ENCODE measurements at places on chromosomes 11 and 22.

- no peak for DNase-seq
These were observed 106.2 kb downstream of the PKNOX2 start for GRCh38 chr11:125270711-125271110.

DNA sequence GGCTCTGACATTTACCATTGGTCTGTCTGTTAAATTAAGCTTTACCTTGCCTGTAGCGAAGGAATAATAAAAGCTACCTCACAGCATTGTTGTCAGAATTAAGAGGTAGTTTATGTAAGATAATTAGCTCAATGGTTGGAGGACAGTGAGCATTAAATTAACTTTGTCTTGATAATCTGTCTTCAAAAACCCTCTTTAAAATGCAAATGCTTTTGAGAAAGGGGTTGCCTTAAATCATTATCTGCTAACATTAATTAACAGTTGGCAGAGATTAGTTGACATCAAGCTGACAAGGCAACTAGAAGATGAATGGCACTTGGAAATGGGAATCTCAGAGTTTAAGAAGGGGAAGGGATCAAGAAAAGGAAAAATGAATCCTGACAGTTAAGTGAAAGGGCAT lies 761.1 kb upstream of the ARHGAP42 start:
- no peak for DNase-seq

GRCh38 chr11:124748481-124749343 lies 3.3 kb downstream of the VSIG2 start:
- no peak for DNase-seq

GRCh38 chr11:133985981-133986944 lies 29.5 kb upstream of the IGSF9B start:
- DNase-seq = no peak

DNA sequence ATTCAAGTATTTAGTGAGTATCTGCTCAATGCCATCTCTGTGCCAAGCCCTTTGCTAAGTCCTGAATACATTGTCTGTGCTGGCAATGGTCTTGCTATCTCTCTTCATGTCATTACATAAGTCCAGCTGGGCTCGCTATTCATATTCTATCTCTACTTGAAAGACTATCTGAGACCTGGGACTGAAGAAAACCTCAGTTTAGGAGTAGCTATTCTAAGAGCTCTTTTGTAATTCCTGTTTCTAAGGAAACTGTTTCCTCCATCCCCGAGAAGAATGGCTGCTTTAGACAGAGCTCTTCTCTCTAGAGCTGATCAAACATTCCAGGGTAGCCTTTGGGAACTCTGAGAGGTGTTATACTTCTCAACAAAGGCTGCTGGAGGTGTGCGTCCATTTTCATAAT lies 33.0 kb downstream of the SLC17A6 start:
- DNase-seq = no peak

- DNase-seq = no peak
These were observed 55.6 kb downstream of the MPPED1 start for GRCh38 chr22:43467216-43467940.

DNA sequence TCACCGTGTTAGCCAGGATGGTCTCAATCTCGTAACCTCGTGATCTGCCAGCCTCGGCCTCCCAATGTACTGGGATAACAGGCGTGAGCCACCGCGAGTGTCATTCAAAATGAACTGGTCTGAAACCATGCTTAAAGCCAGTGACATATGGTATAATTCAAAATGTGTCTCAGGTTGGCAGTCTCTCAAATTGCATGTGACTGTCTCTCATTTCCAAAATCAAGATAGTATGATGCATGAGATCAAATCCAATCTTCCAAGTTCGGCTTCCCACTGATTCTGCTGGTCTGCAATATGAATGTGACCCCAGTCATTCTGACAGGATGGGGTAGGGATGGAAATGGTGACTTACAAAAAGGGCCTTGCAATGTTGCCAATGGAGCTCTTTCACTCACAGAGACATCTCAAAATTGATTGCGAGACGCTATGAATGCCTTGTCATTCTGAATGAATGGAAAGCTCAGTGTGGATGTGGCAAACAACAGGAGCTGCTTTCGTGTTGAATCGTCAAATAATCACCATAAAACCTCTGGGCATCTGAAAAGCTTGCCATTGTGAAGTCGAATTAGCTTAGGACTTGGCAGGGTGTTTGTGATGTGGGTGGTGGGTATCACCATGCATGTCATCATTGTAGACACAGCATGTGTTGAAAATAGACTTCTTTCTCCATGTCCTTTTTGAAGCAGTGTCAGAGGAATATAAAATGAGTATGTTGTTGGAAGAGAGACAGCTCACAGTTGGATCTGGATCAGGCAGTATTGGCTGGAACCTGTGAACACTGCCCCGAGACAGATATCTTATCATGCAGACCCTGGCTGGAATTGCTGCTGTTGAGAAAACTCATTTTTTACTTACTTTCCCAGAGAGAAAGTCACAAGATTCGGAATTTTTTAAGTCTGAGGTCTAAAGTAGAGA lies 12.2 kb downstream of the SLN start:
- DNase-seq = no peak

Measured in fibroblast of the conjunctiva (primary cell).